ENCODE measurements at places on chromosomes 5 and 9.
A peak's percentile ranks its signal among the peaks of the same experiment; 100 is the strongest.

DNA sequence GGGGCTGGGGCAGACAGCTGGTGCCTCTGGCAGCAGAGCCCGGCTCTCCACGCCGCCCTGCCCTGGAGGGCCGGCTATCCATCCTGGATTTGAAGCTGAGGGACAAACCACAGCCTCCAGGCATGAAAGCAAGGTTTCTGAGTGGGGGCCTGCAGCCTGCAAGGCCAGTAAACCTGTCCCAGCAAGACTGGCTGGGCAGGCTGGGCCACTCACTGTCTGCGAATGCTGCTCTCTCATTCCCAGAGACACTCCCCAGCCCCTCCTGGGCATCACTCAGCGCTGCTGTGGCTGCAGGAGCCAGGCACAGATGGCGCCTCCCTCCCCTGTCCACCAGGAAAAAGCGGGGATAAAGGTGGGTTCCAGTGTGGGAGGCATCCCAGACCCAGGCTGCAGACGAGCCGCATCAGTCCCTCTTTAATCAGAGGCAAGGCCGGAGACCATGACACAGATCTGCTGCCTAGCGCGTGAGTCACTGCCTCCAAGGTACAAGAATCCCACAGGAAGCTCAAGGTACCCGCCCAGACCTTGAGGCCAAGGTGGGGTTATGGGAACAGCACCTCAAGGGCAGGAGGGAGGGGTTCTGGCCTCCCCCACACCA lies 118.0 kb downstream of the VAV2 start:
- no peak for DNase-seq

DNA sequence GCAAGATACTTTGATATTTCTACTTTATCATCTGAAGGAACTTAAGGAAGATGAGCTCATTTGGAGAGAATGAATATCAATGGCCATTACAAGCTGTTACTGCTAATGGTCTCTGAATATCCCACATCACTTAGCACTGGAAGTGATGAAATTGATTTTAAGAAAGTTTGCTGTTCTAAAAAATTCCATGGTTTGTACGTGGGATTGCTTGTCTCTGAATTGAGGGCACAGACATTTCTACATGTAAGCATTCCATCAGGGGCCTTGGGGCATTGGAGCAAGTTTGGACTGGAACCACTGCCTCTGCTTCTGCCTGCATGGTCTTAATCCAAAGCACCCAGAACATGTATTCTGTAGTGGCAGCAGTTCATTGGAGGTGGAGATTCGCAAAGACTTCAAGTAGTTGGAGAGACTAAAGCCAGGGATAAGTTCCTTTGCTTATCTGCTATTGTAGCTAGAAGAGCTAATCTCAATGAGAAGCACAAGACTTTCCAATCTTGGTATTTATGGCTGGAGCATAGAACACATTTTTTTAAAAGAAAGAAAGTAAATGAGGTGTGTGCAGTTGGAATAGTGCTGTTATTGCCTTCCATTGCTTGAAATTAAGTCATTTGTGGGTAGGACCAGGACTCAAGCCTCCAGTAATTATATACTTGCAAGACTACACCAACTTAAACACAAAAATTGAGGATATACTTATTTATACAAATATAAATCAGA lies 424.2 kb downstream of the SPATA31D1 start:
- DNase-seq, result no peak

- no peak for DNase-seq
Measured at GRCh38 chr5:5886353-5886752, 463.9 kb downstream of the ICE1 start.

DNA sequence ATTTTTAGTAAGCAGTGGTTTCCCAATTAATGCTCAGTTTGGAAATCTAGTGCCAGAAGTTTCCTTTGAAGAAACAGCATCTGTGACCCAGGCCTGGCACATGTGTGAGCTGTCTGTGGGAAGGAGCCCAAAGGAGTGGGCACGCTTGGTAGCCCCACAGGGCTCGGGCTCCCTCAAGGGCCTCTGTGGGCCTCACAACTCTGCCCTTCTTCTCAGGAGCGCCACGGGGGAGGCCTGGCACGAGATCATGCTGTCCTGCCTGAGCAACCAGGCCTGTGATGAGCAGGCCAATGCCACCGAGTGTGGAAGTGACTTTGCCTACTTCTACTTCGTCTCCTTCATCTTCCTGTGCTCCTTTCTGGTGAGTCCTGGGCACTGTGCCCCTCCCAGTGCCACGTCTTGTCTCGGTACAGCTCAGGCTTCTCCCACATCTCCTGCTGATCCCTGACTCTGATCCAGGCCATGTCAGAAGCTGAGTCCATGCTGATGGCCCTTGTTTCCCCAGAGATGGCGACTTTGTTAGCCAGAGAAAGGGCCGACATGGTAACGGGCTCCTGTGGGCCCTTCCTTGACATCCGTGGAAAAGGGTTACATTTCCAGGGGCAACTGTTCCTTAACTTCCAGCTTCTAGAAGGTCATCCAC lies 200.4 kb downstream of the CACNA1B start:
- no peak for DNase-seq

GRCh38 chr5:87400305-87400899 lies 12.3 kb downstream of the CCNH start:
- peak; percentile 2 for DNase-seq

GRCh38 chr5:151063142-151063989 lies 17.5 kb downstream of the TNIP1 start:
- DNase-seq, result no peak

DNA sequence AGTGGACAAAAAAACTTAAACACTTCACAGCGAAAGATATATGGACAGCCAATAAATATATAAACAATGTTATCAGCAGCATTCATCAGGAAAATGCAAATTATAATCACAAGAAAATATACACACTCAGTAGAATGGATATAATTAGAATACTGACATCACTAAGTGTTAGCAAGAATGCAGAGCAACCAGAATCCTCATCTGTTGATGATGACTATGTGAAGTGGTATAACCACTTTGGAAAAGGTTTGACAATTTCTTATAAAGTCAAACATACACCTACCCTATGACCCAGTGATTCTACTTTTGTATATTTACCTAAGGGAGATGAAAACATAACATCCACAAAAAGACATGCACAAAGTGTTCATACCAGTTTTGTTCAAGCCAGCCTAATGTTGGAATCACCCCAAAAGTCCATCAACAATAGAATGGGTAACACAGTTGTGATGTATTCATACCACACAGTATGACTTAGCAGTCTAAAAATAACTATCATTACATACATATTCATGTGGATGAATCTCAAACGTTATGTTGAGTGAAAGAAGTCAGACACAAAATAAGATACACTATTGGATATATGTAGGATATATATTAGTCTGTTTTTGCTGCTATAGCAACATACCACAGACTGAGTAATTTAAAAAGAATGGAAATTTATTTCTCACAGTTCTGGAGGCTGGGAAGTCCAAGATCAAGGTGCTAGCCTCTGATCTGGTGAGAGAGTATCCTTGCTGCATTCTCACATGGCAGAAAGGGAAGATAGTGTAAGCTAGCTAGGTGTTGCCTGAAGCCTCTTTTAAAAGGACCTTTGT lies 148.8 kb upstream of the ADAMTSL1 start:
- DNase-seq, result no peak

- no peak for DNase-seq
Measured at GRCh38 chr5:60576425-60576824, 123.5 kb downstream of the DEPDC1B start.

- peak; percentile 60 for DNase-seq
Measured at GRCh38 chr5:142981886-142982820, 212.0 kb downstream of the ARHGAP26 start.

- no peak for DNase-seq
Measured at GRCh38 chr5:150486402-150487198, 21.3 kb upstream of the NDST1 start.

GRCh38 chr9:109311731-109312130 lies 9.1 kb downstream of the EPB41L4B start:
- DNase-seq, result peak; percentile 93

GRCh38 chr9:19114680-19115270 lies 12.1 kb upstream of the HAUS6 start:
- no peak for DNase-seq

DNA sequence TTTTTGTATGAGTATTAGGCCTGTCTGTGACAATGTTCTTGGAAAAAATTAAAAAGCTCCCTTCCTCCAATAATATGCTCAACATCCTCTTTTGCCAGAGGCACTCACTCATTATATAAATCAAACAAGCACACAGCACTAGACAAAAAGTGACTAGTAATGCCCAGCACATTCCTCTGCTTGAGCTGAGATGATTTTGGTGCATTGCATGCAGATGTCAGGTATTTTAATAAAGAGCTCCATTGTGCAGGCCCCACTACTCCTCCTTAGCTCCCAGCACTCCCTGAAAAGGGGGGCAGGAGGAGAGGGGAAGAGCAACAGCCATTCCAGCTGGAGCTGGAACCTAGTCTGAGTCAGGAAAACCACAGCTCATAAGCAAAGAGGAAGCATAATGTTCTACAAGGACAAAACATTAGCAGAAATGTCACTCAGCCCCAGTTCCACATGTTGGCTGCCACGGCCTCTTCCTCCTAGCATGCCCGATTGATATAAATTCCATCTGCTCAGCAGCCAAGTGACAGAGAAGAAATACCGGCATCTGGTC lies 348.5 kb downstream of the BNC2 start:
- no peak for DNase-seq

GRCh38 chr5:71762826-71763225 lies 43.8 kb downstream of the CARTPT start:
- no peak for DNase-seq

DNA sequence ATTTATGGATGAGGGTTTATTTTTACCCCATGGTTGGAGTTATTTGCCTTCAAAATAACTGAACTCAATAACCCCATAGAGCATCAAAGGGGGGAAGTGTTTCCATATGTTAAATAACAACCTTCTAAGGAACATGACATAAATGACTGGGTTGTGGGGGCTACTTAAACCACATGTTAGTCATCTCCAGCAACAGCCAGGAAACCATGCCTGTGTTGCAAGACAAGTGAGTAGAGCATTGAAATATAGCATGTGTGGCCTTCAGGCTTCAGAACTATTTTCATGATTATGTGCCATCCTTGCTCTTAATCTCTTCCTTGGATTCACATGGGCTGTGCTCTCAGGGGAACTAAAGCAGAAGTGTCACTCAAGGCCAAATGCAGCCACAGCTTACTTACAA lies 431.2 kb downstream of the AGTPBP1 start:
- no peak for DNase-seq

- DNase-seq, result no peak
Measured at GRCh38 chr9:105879181-105879580, 184.8 kb downstream of the TMEM38B start.

DNA sequence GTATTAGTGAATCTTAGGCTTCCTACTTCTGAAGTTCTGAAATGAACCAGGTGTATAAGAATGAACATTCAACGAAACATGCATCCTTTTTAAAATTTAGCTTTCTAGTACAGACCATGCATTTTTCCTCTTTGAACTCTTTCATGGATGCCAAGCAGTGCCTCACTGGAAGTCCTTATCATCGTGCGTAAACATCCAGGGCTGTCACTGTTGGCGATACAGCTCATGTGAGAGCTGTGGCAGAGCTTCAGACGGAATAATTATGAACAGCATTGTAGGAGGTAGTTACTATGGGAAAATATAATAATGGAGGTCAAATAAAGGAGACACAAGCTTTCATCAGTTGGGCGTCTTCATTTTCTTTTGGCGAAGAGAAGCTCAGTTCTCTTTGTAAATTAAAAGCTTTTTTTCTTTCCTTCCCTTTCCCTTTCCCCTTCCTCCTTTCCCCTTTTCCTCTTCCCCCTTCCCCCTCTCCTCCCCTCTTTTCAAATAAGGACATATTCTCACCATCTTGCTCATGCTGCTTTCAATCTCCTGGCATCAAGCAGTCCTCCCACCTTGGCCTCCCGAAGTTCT lies 167.3 kb downstream of the KDM4C start:
- no peak for DNase-seq

DNA sequence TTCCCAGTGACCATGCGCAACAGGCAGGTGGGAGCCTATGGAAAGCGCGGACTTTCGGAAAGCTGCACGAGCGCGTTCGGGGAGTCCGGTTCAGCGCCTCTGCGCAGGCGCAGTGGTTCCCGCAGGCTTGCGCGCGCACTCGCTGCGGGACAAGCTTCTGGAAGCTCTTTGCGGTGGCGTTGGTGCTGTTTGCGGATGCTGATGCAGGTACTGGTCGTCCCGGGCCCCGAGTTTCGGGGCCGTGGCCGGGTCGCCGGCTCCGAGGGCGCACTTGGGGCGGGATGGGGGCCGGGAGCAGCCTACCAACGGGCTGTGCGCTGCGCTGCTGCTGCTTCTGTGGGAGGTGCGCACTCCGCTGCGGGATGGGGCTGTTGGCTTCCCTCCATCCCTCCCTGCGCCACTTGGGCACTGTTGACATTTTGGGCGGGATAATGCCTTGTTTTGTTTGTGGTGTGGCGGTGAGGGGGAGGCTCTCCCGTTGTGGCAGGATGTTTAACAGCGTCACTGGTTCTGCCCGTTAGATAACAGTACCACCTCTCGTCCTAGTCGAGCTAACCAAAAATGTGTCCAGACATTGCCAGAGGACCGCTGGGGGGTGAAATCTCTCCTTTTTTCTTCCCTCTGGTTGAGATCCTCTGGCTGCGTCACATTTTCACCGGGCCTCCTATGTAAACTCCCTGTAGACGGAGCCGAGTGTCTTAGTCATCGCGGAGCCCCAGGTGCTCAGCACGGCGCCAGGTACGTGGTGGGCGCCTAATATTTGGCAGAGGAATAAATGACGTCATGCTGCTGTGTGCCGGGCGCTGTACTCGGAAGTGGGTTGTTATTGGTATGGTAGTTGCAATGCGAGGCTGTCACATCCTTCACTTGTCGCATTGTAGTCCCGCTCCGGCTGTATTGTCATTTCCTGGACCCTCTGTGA lies at the start of gene ZNF483:
ZNF483 (plus strand) TSS at position 124 of the 922 bp plus-strand sequence. CDS start 2,217 bp downstream, outside the sequence.
- DNase-seq, result peak; percentile 68

DNA sequence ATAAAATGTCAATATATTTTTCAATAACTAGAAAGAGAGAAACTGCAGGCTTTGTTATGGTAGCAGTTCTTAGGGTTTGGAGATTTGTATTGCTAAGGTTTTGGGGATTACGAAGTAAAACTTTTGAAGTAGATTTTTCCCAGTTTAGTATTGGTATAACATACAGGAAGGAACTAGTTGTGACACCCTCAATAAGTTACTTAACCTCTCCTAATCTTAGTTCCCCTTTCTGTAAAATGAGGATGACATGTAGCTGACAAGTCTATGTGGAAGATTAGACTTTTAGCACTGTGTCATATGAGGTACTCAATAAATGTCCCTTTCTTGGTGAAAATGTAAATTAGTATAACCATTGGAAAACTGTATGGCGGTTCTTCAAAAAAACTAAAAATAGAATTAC lies 73.4 kb upstream of the ATG10 start:
- no peak for DNase-seq

DNA sequence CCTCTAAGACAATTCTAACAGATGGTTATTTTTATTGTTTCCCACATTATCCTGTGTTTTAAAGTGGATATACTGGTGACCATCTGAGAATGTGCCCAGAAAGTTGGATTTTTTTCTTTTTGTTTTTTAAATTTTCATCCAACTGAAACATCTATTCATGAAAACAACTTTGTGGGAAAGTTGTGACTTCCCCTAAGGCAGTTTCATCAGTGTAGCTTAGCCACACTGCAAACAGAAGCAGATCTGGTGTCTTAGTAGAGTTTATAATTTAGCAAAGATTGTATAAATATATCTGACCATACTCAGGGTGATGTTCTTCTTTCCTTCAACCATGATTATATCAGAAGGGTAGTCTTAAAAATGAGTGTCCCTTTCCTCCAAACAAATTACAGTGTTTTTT lies 1241.3 kb downstream of the MAT2B start:
- DNase-seq, result no peak

- no peak for DNase-seq
Measured at GRCh38 chr9:93187574-93187973, 3.6 kb downstream of the WNK2 start.

Measured in NCI-H2171 (cell line).